Adrenal gland (tissue), 19 donors: ENCODE measurements at places on chromosomes 6 and 20.
A peak's percentile ranks its signal among the peaks of the same experiment; 100 is the strongest.

DNA sequence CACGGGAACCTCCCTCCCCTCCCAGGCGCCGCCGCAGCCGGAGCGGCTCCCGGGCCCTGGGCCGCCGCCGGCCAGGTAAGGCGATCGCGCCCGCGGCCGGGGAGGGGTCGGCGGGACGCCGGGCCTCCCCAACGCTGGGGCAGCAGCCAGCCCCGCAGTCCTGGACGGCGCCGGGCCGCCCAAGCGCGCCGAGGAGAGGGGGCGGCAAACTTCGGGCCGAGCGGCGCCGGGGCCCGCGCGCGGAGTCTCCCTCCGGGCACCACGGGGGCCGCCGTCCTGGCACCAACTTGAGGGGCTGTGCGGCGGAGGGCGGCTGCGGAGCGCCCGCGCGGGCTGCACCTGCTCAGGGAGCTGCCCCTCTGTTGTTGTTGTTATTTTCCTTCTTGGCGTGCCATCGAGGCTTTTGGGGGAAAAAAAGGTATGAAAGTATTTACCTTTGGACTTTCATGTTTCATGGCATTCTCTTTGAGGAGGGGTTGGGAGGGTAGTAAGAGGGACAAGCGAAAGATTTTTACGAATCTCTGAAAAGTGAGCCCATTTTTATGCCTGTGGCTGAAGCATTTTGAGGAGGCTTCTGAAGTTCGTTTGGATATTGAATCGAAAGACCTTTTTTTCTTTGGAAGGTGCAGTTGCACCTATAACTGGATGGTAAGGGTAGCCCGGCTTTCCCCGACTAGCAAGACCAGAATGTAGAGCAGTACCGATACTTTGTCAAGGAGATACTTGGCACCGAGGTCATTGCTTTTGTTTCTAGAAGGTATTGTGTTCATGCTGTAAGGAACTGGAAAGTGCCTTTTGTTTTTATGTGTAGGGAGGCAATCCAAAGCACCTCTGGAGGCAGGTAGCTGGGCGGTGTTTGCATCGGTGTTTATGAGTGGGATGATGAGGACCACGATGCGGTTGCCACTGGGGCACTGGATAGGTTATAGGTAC lies at the start of gene RNF182:
Gene RNF182, plus strand, starts transcription at position 4 of the 933 bp plus-strand sequence. CDS start 52,168 bp downstream, outside the sequence.
- H3K4me3 ChIP-seq, result no peak within 1 kb of the TSS
- no peaks in the 10 kb centered on the region for H3K4me1 ChIP-seq
- H3K27ac ChIP-seq, result no peak within 1 kb of the TSS
- peaks cover 53% of the 10 kb centered on the region for H3K27me3 ChIP-seq
- DNase-seq, result no peak
- no peaks in the 10 kb centered on the region for H3K36me3 ChIP-seq

GRCh38 chr6:168081858-168082546 lies 3.0 kb upstream of the FRMD1 start:
- no peaks in the 10 kb centered on the region for H3K36me3 ChIP-seq
- no peak overlapping the region for H3K4me3 ChIP-seq
- no peaks in the 10 kb centered on the region for H3K27me3 ChIP-seq
- no peak overlapping the region for H3K27ac ChIP-seq

DNA sequence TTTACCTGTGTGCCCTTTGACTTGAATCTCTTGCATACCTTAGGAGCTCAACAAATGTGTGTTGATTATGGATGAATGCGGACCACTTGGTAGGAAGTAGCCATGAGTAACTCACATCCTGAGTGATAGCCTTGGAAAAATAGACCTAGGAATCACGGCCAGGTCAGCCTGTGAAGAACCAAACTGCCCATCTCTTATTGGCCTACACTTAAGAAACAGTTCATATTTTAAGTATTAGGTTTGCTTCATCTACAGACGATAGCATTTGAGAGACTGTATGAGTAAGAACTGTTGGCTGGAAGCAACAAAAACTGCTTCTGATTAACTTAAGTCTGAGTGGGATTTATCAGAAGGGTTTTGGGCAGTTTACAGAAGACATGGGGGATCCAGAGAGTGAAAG lies 320.1 kb upstream of the PRND start:
- H3K4me1 ChIP-seq, result no peaks in the 10 kb centered on the region
- no peak overlapping the region for H3K4me3 ChIP-seq
- no peak for DNase-seq

DNA sequence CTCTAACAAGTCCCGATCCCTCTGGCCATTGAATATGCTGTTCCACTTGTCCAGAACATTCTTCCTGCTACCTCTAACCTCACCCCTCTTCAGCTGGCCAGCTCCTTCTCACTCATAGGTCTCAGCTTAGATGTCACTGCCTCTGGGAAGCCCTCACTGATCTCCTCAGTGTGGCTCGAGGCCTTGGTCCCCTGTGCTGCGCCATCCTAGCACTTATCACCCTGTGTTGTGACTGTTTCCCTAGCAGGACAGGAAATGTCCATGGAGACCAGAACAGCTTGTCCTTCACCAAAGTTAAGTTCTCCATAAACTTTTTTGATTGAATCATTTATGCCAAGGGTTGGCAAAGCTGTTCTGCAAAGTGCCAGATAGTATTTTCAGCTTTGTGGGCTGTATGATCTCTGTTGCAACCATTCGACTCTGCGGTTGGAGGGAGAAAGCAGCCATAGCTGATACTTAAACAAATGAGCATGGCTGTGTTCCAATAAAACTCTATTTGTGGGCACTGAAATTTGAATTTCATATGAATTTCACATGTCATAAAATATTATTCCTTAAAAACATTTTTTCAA lies 6.5 kb upstream of the BNIP5 start:
- H3K4me3 ChIP-seq, result no peak overlapping the region
- DNase-seq, result no peak
- no peak overlapping the region for H3K27ac ChIP-seq
- H3K4me1 ChIP-seq, result no peaks in the 10 kb centered on the region
- H3K27me3 ChIP-seq, result no peaks in the 10 kb centered on the region

GRCh38 chr20:48725555-48725991 lies 102.2 kb downstream of the PREX1 start:
- peaks cover 4% of the 10 kb centered on the region for H3K36me3 ChIP-seq
- no peak overlapping the region for H3K4me3 ChIP-seq
- peaks cover 43% of the 10 kb centered on the region for H3K4me1 ChIP-seq
- DNase-seq, result peak; percentile 92

DNA sequence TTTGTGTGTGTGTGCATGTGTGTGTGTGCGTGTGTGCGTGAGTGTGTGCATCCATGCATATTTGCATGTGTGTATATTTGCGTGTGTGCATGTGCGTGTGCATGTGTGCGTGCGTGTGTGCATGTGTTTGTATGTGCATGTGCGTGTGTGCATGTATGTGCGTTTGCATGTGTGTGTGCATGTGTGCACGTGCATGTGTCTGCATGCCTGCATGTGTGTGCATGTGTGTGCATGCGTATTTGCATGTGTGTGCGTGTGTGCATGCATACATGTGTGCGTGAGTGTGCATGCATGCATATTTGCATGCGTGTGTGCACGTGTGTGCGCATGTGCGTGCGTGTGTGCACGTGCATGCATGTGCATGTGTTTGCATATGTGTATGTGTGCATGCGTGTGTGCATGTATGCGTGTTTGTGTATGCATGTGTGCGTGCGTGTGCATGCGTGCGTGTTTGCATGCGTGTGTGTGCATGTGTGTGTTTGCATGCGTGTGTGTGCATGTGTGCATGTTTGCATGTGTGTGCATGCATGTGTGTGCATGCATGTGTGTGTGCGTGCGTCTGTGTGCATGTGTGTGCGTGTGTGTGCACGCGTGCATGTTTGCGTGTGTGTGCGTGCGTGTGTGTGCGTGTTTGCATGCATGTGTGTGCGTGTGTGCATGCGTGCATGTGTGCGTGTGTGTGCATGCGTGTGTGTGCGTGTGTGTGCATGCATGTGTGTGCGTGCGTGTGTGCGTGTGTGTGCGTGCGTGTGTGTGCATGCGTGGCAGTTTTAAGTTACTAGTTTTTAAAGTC lies 57.7 kb upstream of the SMOC2 start:
- no peaks in the 10 kb centered on the region for H3K27me3 ChIP-seq
- H3K4me3 ChIP-seq, result no peak overlapping the region
- no peak overlapping the region for H3K27ac ChIP-seq
- H3K4me1 ChIP-seq, result no peaks in the 10 kb centered on the region
- no peak for DNase-seq

- DNase-seq, result no peak
- H3K4me3 ChIP-seq, result no peak overlapping the region
These were observed 460.9 kb upstream of the KHDRBS2 start for GRCh38 chr6:62746968-62747367.

- no peaks in the 10 kb centered on the region for H3K4me1 ChIP-seq
- DNase-seq, result no peak
- H3K27ac ChIP-seq, result no peak overlapping the region
- H3K27me3 ChIP-seq, result no peaks in the 10 kb centered on the region
- no peak overlapping the region for H3K4me3 ChIP-seq
These were observed 28.4 kb downstream of the CEBPB start for GRCh38 chr20:50218987-50219435.

GRCh38 chr6:40923880-40924279 lies 115.1 kb downstream of the UNC5CL start:
- no peaks in the 10 kb centered on the region for H3K27me3 ChIP-seq
- H3K27ac ChIP-seq, result no peak overlapping the region
- no peaks in the 10 kb centered on the region for H3K36me3 ChIP-seq
- no peak for DNase-seq

DNA sequence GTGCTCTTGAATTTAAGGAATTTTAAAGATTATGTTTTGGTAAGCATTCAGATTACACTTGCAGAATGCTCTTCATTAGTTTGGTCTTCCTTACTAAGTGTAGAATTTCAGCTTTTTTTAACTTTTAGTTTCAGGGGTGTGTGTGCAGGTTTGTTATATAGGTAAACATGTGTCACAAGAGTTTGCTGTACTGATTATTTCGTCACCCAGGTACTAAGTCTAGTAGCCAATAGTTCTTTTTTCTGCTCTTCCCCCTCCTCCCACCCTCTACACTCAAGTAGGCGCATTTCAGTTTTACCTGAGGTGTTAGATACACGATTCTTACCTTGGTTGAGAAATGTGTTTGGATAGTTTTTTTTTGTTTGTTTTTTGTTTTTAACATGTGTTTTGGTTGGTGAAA lies 68.3 kb downstream of the AFG1L start:
- no peak overlapping the region for H3K27ac ChIP-seq
- DNase-seq, result no peak
- peaks cover 4% of the 10 kb centered on the region for H3K4me1 ChIP-seq
- H3K27me3 ChIP-seq, result no peaks in the 10 kb centered on the region
- H3K36me3 ChIP-seq, result no peaks in the 10 kb centered on the region

- H3K4me3 ChIP-seq, result no peak overlapping the region
- no peak for DNase-seq
- peaks cover 10% of the 10 kb centered on the region for H3K27me3 ChIP-seq
- no peaks in the 10 kb centered on the region for H3K36me3 ChIP-seq
- H3K4me1 ChIP-seq, result no peaks in the 10 kb centered on the region
These were observed 978 bp downstream of the WFDC6 start for GRCh38 chr20:45538209-45538799.
